ENCODE measurements at places on chromosomes 5 and 9.
A peak's percentile ranks its signal among the peaks of the same experiment; 100 is the strongest.

DNA sequence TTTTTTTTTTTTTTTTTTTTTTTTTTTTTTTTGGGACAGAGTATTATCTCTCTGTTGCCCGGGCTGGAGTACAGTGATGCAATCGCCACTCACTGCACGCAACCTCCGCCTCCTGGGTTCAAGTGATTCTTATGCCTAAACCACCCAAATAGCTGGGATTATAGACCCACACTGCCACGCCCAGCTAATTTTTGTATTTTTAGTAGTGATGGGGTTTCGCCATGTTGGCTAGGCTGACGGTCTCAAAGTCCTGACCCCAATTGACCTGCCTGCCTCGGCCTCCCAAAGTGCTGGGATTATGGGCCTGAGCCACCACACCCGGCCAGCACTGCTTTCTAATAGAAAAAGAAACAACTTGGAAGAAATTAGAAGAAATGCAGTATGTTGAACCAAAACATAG lies 39.2 kb downstream of the TTC1 start:
- DNase-seq = no peak

GRCh38 chr5:169874621-169875020 lies 105.7 kb downstream of the INSYN2B start:
- DNase-seq = no peak

DNA sequence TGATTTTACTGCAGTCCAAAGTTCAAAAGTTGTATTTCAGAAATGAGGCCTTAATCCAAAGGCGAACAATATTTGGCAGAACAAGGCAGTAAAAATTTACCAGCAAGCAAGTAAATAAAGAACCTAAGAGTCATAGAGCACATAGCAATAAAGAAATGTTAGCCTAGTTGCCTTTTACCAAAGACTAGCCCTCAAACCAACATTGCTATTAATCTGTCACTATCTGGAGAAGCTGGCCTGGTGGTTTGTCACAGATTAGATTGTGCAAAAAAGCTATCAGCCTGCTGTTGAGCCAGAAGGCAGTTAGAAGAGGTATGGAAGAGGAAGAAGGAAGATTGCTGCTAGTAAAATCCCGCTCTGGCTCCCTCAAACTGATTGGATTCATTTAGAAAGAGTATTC lies 304.7 kb upstream of the KLF4 start:
- DNase-seq = no peak

- DNase-seq = no peak
Measured at GRCh38 chr9:13429301-13430190, 150.1 kb upstream of the MPDZ start.

- no peak for DNase-seq
Measured at GRCh38 chr5:83494666-83495065, 23.1 kb downstream of the VCAN start.

GRCh38 chr5:53111139-53111538 lies 1.6 kb upstream of the MOCS2 start:
- no peak for DNase-seq

- no peak for DNase-seq
Measured at GRCh38 chr5:34584165-34584564, 72.0 kb upstream of the RAI14 start.

DNA sequence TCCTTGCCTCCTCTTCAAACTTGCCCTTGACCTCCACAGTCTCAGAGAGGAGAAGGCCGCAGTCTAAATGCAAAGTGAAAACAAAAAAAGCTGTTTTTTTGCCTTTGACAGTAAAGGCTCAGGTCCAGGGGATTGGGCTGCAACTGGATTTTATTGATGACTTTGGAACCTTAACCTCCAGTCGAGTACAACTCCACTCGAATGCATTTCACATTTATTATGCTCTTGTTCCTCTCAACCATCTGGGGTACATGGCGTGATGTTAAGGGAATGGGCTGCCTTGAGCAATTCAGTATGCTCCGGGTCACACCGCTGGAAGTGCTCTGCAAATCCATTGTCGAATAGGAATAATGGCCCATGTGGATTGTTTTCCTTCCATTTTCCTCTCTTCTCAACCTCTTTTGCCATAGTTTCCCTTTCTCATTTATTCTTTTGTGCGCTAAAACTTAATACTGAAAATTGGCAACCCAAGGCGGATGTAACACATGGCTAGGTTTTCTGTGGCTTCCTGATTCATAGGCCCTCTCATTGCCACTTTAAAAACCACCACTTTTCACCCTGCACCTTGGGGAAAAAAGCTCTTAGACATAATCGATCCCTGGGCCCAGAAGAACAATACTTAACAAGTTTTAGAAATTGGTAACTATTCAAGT lies 34.3 kb downstream of the ITK start:
- peak; percentile 4 for DNase-seq

DNA sequence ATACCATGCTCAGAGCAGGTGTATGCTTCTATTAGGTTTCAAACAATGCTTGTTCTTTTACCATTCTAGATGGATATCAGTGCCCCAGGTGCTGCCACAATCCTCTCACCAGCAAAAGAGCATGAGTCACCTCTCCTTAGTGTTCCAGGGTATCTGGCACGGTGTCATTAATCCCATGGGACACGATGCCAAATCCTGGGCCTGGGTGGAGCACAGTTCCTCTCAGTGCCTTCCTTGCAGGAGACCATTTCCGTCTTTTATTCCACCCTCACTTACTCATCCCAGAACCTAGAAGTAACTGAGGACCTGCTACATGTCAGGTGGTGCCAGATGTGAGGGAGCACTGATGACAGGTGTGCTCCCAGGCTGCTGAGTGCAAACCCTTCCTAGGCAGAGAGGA lies 1.3 kb upstream of the OR13J1 start:
- no peak for DNase-seq

DNA sequence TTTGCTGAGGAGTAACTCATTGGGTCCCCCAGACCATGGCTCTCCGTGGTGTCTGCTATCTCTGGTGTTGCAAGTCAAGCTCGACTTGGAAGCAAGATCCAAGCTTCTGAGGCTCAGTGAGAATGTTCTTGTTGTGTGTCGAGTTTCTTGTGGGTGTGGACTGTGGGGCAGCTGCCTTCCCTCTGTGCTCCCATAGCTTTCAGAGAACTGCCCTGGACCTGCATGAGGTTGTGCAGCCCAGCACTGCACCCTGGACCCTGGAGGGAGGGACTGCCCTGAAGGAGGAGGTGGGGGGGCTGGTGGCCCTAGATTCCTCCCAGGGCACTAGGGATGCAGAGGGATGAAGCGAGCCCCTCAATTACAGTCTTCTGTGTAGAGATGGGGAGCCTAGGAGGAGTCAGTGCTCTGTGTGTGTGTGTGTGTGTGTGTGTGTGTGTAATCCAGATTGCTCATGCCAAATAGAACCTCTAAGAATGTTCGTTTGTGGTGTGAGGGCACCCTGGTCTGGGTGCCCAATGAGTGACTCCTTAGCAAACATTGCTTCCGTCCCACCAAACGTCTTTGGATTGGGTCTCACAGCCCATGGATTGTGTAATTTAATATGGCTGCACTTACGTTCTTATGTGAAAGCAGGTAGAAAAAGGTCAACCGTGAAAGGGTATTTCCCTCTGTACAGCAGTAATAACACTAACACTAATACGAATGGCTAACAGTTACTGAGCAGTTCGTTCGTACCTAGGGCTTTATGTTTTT lies 143.3 kb upstream of the LMX1B start:
- no peak for DNase-seq

GRCh38 chr5:131417240-131417869 lies 153.5 kb downstream of the CDC42SE2 start:
- DNase-seq = peak; percentile 49

- DNase-seq = no peak
Measured at GRCh38 chr9:27495480-27496134, 28.5 kb upstream of the IFNK start.

DNA sequence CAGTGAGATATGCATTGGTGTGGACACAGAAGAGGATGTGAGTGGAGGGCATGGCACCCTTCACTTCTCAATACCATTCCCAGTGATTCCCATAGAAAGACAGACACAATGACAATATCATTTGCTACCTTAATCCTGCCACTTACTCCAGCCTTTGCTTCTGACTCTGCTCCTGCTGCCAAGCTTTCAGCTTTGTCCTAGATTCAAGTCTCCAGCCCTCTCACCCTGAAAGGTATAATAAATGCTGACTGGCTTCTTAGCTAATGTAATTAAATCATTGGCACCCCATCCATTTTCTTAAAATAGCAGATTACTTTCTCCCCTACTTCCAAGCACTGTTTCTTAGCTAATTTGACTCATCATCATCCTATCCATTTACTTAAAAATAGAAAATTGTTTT lies 41.1 kb upstream of the CDC42SE2 start:
- DNase-seq = no peak

GRCh38 chr9:79346350-79347020 lies 225.3 kb upstream of the TLE4 start:
- no peak for DNase-seq

DNA sequence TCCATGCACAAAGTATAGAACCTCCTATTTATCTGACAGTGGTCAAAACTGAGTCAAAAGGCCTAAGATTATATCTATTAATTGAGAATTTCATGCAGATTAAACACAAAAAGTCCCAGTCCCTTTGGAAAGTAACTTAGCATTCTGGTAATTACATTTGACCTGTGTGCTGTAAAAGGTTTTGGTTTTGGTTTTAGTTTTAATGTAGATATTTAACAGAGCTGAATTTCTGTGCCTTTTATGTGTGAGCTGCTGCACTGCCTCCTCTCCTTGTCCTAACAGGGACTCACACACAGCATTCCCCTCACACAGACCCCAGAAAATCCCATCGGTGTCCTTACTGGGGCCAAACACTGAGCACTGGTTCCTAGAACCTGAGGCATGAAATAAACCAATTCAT lies 31.0 kb upstream of the FSD1L start:
- no peak for DNase-seq

GRCh38 chr9:123450996-123451395 lies 95.0 kb downstream of the CRB2 start:
- no peak for DNase-seq

DNA sequence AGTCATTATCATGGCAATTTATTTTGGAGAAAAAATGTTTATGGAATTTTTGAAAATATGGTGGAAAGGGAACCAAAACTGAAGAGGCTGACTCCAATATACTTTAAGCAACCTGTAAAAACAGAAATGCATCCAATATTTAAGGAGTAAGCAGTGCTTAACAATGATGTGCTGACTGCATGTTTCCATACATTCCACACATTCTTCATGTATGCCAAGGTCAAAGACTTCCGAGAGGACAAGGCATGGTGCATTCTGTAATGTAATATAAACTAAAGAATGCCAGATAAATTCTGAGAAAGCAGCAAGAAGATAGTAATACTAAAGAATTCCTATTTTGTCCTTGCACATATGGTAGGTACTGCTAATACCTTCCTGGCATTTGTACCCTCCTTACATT lies 2015.9 kb upstream of the CDH9 start:
- DNase-seq = no peak

GRCh38 chr5:148685520-148686134 lies 31.3 kb upstream of the HTR4 start:
- no peak for DNase-seq

- no peak for DNase-seq
Measured at GRCh38 chr9:82252116-82252515, 263.5 kb downstream of the SPATA31D1 start.

GRCh38 chr9:111870774-111871498 lies 25.7 kb upstream of the UGCG start:
- DNase-seq = no peak

GRCh38 chr5:1910081-1910760 lies 27.5 kb upstream of the IRX4 start:
- no peak for DNase-seq

DNA sequence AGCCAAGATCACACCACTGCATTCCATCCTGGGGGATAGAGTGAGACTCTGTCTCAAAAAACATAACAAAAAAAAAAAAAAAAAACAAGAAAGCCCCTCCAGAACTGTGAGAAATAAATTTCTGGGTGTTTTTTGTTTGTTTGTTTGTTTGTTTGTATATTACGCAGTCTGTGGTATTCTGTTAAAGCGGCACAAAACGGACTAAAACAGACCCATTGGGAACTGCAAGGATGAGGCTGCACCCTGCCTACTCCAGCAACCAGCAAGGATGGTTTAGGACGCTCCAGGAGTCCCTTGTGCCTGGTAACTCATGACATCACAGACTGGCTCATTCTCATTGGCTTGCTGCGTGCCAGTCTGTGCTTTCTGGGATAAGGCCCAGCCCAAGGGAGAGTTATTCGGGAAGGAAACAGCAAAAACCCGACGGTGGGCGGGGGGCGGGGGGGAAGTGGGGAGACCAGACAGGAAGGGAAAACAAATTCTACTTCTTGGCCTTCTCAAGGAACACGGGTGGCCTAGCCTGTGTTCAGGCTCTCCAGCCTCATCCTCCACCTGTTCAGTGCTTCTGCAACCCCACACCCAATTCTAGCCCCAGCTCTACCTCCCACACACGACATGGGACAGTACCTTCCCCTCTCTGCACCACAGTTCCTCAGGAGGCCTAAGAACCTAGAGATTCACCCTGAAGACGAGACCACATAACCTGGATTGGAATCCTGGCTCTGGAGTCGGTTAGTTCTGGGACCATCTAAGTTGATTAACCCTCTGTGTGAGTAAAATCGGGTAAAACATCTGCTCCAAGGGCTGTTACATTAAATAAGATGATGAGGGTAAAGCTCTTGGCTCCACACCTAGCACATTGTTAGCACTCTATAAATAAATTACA lies 2.8 kb downstream of the CD74 start:
- DNase-seq = peak; percentile 81

GRCh38 chr5:16776611-16777251 lies 159.4 kb downstream of the MYO10 start:
- DNase-seq = no peak

DNA sequence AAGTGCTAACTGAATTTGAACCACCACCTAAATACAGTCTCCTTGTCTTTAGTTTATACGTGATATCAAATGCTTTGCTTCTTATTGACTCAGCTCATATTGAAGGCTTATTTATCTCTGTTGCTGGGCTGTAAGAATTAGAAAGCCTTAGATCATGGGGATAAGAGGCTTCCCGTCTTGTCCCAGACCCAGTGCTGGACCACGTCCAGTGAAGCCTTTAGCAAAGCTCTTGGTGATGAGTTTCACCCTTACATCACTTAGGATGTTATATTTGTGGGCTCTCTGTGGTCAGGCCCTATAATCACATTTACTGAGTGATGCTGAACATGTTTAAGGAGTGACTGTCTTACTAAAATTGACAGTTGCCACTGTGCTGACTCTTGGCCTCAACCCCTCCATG lies 11.2 kb downstream of the FAM240B start:
- no peak for DNase-seq

DNA sequence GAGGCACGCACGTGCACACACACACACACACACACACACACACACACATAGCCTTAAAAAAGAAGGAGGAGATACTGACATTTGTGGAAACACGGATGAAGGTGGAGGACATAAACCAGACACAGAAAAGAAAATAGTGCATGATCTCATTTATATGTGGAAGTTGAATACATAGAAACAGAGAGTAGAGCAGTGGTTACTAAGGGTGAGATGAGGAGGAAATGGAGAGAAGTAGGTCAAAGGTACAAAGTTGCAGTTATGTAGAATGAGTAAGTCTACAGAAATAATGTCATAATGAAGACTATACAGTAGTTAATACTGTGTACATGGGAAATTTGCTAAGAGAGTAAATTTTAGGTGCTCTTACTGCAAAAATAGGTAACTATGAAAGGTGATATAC lies 412.2 kb upstream of the CDH9 start:
- DNase-seq = no peak

All from right renal pelvis (tissue), 4 donors.